ENCODE measurements at places on chromosomes 12 and 14. TPM values are rescaled to one million over a fixed set of nuclear protein-coding genes. Genes with fewer than 3 reads are reported as not detected.

Gene INHBC
- total RNA-seq = not detected

Gene LGR5
- 0.31 TPM for total RNA-seq

Gene ATG101
- 22.2 TPM for total RNA-seq

Gene MUCL1
- total RNA-seq = not detected

Gene TMEM233
- total RNA-seq = not detected

Gene SERPINA12
- not detected for total RNA-seq

Gene TROAP
- total RNA-seq = 2.8 TPM

Gene ATP2B1
- 299 TPM for total RNA-seq

Gene ERP27
- total RNA-seq = not detected

Gene SSTR1
- total RNA-seq = 10.0 TPM

Gene OR10P1
- not detected for total RNA-seq

Gene OR4E2
- not detected for total RNA-seq

Gene HPD
- total RNA-seq = not detected

Gene RND1
- 29.1 TPM for total RNA-seq

Gene SMAGP
- 1.6 TPM for total RNA-seq

Gene PLEK2
- not detected for total RNA-seq

Gene KLRD1
- 0.63 TPM for total RNA-seq

Gene CLEC1A
- total RNA-seq = 0.63 TPM

Gene PFKM
- 105 TPM for total RNA-seq

Gene KRT85
- not detected for total RNA-seq

Gene SLC6A12
- total RNA-seq = 7.8 TPM

Gene FRS2
- 83.3 TPM for total RNA-seq

Gene CMAS
- 42.6 TPM for total RNA-seq

Gene R3HDM2
- 38.5 TPM for total RNA-seq

Gene CPNE6
- 27.2 TPM for total RNA-seq

Gene NOVA1
- total RNA-seq = 107 TPM

Gene TAS2R50
- 26.3 TPM for total RNA-seq

Gene IFNG-AS1
- total RNA-seq = 0.31 TPM

Gene LAG3
- not detected for total RNA-seq

Gene PALS1
- 21.3 TPM for total RNA-seq

Gene CHGA
- 51.6 TPM for total RNA-seq

Gene TAS2R14
- total RNA-seq = 30.4 TPM

Gene TSHR
- total RNA-seq = 0.63 TPM

Gene SLC5A8
- 2.8 TPM for total RNA-seq

Gene STON2
- 45.1 TPM for total RNA-seq

Gene SPATA7
- 71.7 TPM for total RNA-seq

Gene CLEC2B
- total RNA-seq = 0.63 TPM

Gene IL26
- total RNA-seq = not detected

Gene FAM161B
- 29.7 TPM for total RNA-seq

Gene ACOT6
- not detected for total RNA-seq

Gene GPX2
- total RNA-seq = not detected

Gene PLXNC1
- 65.4 TPM for total RNA-seq

Gene ZNF384
- total RNA-seq = 32.2 TPM

All from parietal lobe (tissue), 2 donors.